ENCODE measurements at places on chromosomes 12 and 14.

GRCh38 chr14:30854492-30854891 lies 19.9 kb upstream of the COCH start:
- DNase-seq: no peak

DNA sequence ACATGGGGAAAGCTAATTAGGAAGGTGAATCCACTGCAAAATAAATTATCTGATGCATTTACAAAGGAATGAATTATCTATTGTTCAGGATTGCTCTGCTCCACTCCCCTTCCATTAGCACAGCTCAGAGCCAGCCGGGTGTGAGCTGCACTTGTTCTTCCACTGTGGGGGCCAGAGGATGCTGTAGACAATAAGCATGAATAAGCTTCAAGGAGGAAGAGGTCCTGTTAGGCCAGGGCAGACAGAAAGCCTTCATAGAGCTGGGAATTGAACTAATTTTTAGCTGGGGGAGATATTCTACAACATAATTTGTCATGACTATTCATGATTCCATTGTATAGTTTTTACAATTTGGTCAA lies 137.6 kb upstream of the MAX start:
- DNase-seq: no peak

DNA sequence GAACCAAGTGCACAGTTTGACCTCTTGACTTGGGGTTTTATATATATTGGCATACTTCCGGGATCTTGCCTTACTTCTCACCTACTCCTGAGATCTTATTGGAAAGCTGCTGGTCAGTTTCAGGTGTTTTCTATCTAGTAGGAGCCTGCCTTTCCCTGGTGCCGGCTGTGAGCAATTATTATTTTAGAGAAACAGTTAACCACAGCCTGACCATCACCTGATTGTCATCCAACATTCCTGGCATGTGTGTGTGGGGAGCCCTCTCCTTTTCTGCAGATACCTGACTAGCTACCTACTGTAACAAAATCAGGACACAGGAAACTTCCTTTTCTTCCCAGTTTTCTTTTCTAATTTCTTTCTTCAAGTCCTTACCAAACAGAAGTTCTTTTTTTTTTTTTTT lies 220.4 kb downstream of the ATP23 start:
- DNase-seq: no peak

DNA sequence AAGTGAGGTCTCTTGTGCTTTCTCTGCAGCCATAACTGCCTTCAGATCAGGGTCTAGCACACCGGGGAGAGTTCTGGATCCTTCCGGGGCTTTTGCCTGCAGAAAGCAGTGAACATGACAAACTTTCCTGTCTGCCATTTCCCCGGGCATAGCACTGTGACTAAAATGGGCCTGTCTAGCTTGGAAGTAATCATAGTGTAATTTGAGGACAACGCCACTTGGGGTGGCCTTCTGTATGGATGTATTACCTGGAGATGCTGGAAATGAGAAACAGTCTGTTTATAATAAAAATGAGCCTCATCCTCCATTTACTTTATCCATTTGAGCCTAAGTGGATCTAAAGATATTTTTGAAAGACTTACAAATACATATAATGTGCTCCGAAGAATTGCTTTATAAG lies 453.7 kb downstream of the VRK1 start:
- no peak for DNase-seq

- DNase-seq: no peak
Observed at GRCh38 chr14:34075042-34075744, 124.3 kb upstream of the EGLN3 start.

GRCh38 chr14:104416383-104416782 lies 163.2 kb upstream of the C14orf180 start:
- no peak for DNase-seq

- DNase-seq: no peak
Observed at GRCh38 chr14:68172627-68173026, 353.0 kb downstream of the RAD51B start.

DNA sequence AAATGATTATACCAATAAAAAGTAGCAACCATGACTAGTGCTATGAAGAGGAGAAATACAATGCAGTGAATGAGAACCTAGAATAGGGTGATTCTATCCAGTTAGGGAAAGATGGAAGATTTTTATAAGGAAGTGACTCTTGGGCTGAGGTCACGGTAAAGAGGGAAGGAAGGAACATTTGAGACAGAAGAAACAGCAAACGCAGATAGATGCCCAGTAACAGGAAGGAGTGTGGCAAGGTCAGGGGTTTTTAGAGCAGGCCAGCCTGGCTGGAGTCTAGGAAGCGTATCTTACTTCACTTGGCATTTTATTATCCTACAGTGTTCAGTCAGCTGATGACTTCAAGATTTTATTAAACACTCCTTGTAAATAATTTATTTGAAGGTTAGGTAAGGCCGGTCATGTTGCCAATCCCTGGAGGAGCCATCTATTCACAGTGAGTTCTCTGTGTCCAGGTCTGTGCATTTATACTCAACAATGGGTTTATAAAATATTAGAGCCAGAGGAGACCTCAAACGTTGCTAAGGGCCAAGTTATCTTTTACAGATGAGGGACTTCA lies 170.6 kb downstream of the PRKCH start:
- no peak for DNase-seq

DNA sequence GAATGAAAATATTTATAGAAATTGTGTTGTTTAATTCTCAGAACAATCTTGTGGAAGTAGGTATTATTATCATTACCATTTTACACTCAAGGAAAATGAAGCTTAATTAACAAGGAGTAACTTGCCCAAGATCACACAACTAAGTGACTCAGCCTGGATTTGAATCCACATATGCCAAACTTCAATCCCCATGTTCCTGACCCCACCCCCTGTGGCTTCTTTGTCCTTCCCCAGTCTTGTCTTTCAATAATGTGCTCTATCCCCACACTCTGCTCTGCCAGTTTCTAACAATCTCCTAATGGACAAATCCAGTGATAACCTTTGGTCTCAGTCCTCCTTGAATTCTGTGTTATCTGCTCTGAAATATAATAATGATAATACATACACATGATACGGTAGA lies 355.2 kb downstream of the BMP4 start:
- DNase-seq: no peak

- no peak for DNase-seq
Observed at GRCh38 chr12:101866615-101867373, 10.6 kb upstream of the DRAM1 start.

DNA sequence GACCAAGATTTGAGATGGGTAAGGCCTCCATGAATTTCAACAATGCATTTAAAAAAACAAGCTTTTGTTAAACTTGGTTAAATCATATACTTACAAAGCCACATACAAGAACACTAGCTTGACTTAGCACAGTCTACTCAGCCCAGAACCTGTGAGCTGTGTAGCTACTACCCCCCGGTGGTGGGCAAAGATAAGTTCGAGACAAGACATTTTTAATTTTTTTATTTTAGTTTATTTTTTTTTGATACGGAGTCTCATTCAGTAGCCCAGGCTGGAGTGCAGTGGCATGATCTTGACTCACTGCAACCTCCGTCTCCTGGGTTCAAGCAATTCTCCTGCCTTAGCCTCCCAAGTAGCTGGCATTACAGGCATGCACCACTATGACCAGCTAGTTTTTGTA lies 3.7 kb upstream of the NECAP1 start:
- DNase-seq: peak; percentile 74

- no peak for DNase-seq
Observed at GRCh38 chr14:89495718-89496117, 78.7 kb upstream of the FOXN3 start.

Measured in fibroblast of skin of scalp (primary cell).